ENCODE measurements at places on chromosomes 1 and 21. TPM values are rescaled to one million over a fixed set of nuclear protein-coding genes. Genes with fewer than 3 reads are reported as not detected.

DNA sequence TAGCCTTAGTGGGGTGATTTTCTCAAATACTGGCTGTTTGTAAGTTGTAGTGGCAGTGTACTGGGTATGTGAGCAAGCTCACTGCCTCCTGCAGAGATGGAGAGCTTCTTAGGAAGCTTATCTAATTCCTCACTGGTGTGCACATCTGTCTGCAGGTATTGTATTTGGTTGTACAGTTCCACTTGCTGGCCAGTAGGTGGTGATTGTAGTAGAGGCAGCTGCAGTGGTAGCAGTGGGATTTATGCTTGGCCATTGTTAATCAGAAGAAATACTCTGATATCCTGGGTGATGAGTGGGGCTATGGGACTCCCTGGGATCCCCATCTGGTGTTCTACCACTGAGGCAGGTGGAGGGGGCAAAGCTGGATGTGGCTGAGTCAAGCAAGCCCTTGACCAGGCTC is 276.1 kb upstream of the SPAG17 start:
- no peak for DNase-seq

DNA sequence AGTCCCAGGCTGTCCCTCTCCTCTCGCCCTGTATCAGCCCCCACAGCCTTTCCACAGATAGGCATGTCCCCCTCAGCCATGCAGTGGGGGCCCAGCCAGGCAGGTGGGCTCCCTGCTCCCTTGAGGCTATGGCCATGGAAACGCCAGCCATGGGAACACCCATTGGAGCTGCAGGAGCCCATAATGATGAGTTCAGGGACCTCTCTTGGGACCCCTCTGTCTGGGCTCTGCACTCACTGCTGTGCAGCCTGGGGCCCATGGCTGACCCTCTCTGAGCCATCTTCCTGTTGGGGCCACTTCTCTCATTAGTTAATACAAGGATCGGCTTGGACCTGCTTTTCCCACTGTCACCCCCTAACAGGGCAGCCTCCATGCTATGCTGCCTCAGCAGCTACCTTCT is 33.2 kb downstream of the WNT3A start:
- no peak for DNase-seq

GRCh38 chr1:202580619-202581018 is 129.6 kb downstream of the SYT2 start:
- no peak for DNase-seq

GRCh38 chr1:87091425-87091824 is 177.0 kb downstream of the HS2ST1 start:
- DNase-seq = no peak

The SIK1 gene
- total RNA-seq = 23.6 TPM

- DNase-seq = no peak
Measured at GRCh38 chr1:86082183-86082582, 74.4 kb downstream of the COL24A1 start.
